ENCODE measurements at places on chromosomes 1 and 21.

DNA sequence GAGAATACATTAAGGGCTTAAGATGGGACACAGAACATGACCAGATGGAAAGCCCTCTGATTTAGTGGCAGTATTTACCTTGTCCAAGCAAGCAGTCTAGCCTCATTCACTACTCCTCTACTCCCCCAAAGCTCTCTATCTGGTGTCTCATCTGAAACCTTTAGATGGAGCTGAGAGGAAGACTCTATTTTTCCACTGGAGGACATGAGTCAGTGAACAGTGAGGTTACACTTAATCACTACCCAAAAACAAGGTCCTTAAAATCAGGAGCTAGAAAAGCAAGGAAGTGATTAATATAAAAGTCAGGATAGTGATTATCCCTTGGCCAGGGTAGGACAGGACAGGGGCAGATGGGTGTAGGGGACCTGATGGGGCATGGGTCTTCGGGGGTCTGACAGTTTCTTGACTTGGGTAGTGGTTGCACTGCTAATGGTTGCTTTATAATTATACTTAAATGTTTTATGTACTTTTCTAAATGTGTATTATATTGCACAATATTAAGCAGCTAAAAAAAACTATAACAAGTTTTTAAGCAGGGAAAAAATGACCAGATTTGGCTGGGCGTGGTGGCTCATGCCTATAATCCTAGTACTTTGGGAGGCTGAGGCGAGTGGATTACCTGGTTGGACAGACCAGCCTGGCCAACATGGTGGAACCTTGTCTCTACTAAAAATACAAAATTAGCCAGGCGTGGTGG is 3.0 kb downstream of the PTPN22 start:
- H3K4me3 ChIP-seq, result no peak overlapping the region
- peak overlapping the region; percentile 42 for H3K27ac ChIP-seq
- DNase-seq, result peak; percentile 33

GRCh38 chr1:247378334-247379073 is 37.5 kb upstream of the NLRP3 start:
- no peak overlapping the region for H3K27ac ChIP-seq
- no peak overlapping the region for H3K4me3 ChIP-seq
- no peaks in the 10 kb centered on the region for H3K36me3 ChIP-seq
- no peaks in the 10 kb centered on the region for H3K4me1 ChIP-seq
- H3K27me3 ChIP-seq, result no peaks in the 10 kb centered on the region
- no peak for DNase-seq

- H3K27me3 ChIP-seq, result no peaks in the 10 kb centered on the region
- H3K4me3 ChIP-seq, result no peak overlapping the region
- peaks cover 3% of the 10 kb centered on the region for H3K4me1 ChIP-seq
- DNase-seq, result no peak
These were observed 399.9 kb upstream of the ADAMTS5 start for GRCh38 chr21:27366646-27367235.

- H3K27me3 ChIP-seq, result peaks cover 9% of the 10 kb centered on the region
- no peaks in the 10 kb centered on the region for H3K36me3 ChIP-seq
- no peaks in the 10 kb centered on the region for H3K4me1 ChIP-seq
These were observed 46.0 kb upstream of the CNTN2 start for GRCh38 chr1:204996981-204997380.

GRCh38 chr1:51303315-51303714 is 27.0 kb downstream of the TTC39A start:
- no peaks in the 10 kb centered on the region for H3K36me3 ChIP-seq
- no peaks in the 10 kb centered on the region for H3K4me1 ChIP-seq
- no peak overlapping the region for H3K27ac ChIP-seq
- no peaks in the 10 kb centered on the region for H3K27me3 ChIP-seq

DNA sequence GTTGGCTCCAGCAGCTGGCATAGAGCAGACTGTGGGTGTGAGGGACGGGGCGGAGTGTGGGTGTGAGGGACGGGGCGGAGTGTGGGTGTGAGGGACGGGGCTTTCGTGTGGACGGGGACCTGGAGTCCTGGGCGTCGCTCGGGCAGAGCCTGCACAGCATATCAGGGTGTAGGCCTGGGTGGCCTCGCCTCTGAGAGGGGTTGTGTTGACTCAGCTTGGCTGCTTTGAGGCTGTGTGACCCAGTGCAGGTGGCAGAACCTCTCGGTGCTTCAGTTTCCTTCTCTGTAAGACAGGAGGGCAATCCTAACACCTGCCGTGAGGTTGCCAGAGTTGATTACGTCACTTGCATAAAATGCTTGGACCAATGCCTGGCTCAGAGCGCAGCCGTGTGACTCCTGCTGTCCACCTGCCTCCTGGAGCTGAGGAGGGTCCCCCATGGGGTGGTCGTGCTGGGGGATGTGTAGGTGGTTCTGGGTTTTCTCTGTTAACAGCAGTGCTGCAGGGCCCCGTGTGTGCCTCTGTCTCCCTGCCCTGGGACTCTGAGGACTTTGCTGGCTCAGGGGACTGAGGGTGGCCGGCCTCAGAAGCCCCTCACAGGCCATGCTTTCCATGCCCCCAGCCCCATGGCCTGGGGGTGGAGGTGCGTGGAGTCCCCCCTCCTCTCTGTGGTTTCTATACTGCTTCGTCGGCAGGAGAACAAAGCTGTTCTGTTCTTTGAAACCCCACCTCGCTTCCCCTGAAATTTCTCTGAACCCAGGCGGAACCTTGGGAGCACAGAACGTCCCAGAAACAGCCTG is 15.4 kb downstream of the PDXK start:
- H3K4me1 ChIP-seq, result peaks cover 14% of the 10 kb centered on the region
- H3K4me3 ChIP-seq, result no peak overlapping the region
- H3K27me3 ChIP-seq, result no peaks in the 10 kb centered on the region
- DNase-seq, result no peak
- peaks cover 39% of the 10 kb centered on the region for H3K36me3 ChIP-seq

DNA sequence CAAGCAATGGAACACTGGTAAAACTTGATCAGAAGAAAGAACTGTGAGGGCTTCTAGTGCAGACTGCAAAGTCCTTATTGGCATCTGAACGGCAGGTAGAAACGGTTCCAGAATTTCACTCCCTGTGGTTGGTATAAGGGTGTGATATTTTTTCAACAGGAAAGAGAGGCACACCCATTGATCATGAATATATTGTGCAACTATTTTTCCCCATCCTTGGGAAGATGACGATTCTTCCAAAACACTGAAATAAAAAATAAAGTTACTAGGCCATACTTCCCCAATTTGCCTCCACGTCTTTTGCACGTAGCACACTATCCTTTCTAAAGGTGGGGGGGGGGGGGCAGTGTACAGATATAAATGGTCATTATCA is 49.6 kb downstream of the TARBP1 start:
- H3K27ac ChIP-seq, result no peak overlapping the region
- no peaks in the 10 kb centered on the region for H3K4me1 ChIP-seq
- H3K4me3 ChIP-seq, result no peak overlapping the region
- DNase-seq, result no peak
- peaks cover 9% of the 10 kb centered on the region for H3K36me3 ChIP-seq
- no peaks in the 10 kb centered on the region for H3K27me3 ChIP-seq

- no peak for DNase-seq
- no peak overlapping the region for H3K4me3 ChIP-seq
- H3K27ac ChIP-seq, result no peak overlapping the region
- no peaks in the 10 kb centered on the region for H3K27me3 ChIP-seq
- no peaks in the 10 kb centered on the region for H3K4me1 ChIP-seq
These were observed 13.1 kb downstream of the CDC7 start for GRCh38 chr1:91513706-91514105.

GRCh38 chr1:236762410-236762809 is 32.7 kb upstream of the MTR start:
- no peak overlapping the region for H3K4me3 ChIP-seq
- H3K36me3 ChIP-seq, result no peaks in the 10 kb centered on the region
- DNase-seq, result no peak
- no peaks in the 10 kb centered on the region for H3K27me3 ChIP-seq
- H3K4me1 ChIP-seq, result no peaks in the 10 kb centered on the region

GRCh38 chr1:213523781-213524398 is 463.9 kb upstream of the PROX1 start:
- no peaks in the 10 kb centered on the region for H3K36me3 ChIP-seq
- H3K4me1 ChIP-seq, result no peaks in the 10 kb centered on the region
- H3K27ac ChIP-seq, result no peak overlapping the region
- no peak overlapping the region for H3K4me3 ChIP-seq

- no peaks in the 10 kb centered on the region for H3K27me3 ChIP-seq
- H3K27ac ChIP-seq, result no peak overlapping the region
- no peak overlapping the region for H3K4me3 ChIP-seq
These were observed 48.4 kb downstream of the CCN1 start for GRCh38 chr1:85628791-85629531.

DNA sequence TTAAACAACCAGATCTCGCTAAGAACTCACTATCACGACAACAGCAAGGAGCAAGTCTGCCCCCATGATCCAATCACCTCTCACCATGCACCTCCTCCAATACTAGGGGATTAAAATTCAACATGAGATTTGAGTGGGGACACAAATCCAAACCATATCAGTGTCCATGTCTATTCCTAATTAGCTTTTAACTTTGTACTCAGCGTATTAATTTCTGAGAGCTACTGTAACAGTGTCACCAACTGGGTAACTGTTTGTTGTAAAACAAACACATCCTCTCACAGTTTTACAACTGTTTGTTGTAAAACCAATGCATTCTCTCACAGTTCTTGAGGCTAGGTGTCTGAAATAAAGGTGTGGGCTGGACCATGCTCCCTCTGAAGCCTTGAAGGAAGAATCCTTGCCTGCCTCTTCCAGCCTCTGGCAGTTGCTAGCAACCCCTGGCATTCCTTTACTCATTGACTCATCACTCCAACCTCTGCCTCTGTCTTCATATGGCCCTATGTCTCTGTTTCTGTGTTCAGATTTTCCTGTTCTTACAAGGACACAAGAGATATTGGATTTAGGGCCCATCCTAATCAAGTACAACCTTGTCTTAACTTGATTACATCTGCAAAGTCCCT is 121.2 kb downstream of the LTN1 start:
- peaks cover 16% of the 10 kb centered on the region for H3K4me1 ChIP-seq
- no peak for DNase-seq
- H3K4me3 ChIP-seq, result no peak overlapping the region
- H3K27me3 ChIP-seq, result no peaks in the 10 kb centered on the region
- no peaks in the 10 kb centered on the region for H3K36me3 ChIP-seq

GRCh38 chr21:28927130-28927529 is 65.5 kb downstream of the LTN1 start:
- H3K36me3 ChIP-seq, result no peaks in the 10 kb centered on the region
- no peak overlapping the region for H3K27ac ChIP-seq
- H3K4me1 ChIP-seq, result no peaks in the 10 kb centered on the region

- H3K27ac ChIP-seq, result peak overlapping the region; percentile 28
- H3K27me3 ChIP-seq, result no peaks in the 10 kb centered on the region
- peaks cover 27% of the 10 kb centered on the region for H3K4me1 ChIP-seq
- no peaks in the 10 kb centered on the region for H3K36me3 ChIP-seq
These were observed 1.7 kb downstream of the SSX2IP start for GRCh38 chr1:84688463-84689061.

GRCh38 chr1:37890378-37891014 is 31.1 kb upstream of the MTF1 start:
- H3K4me1 ChIP-seq, result no peaks in the 10 kb centered on the region
- no peak for DNase-seq
- peaks cover 4% of the 10 kb centered on the region for H3K36me3 ChIP-seq
- H3K27me3 ChIP-seq, result no peaks in the 10 kb centered on the region
- H3K27ac ChIP-seq, result no peak overlapping the region
- H3K4me3 ChIP-seq, result no peak overlapping the region

DNA sequence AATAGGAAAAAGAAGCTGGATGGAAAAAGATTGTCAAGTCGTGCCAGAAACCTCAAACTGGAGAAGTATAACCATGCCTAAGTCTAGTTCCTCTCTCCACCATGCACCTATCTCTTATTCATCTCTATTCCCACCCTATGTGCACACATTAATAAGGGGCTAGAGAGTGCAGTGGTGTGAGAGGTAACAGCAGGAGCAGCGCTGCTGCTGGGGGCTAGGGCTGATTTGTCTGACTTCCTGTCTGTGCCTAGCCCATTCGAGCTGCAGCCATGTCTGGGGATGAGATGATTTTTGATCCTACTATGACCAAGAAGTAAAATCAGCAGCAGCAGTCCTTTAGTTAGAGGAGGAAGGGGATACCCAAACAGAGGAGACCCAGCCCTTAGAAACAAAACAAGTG is 43.0 kb downstream of the TRIM33 start:
- H3K36me3 ChIP-seq, result no peaks in the 10 kb centered on the region
- H3K4me3 ChIP-seq, result no peak overlapping the region
- H3K27ac ChIP-seq, result no peak overlapping the region
- peaks cover 16% of the 10 kb centered on the region for H3K4me1 ChIP-seq

GRCh38 chr21:33241846-33242245 is 12.1 kb downstream of the IFNAR2 start:
- peaks cover 11% of the 10 kb centered on the region for H3K4me1 ChIP-seq
- H3K27ac ChIP-seq, result no peak overlapping the region
- no peaks in the 10 kb centered on the region for H3K36me3 ChIP-seq

GRCh38 chr1:229058729-229059128 is 212.2 kb upstream of the RAB4A start:
- H3K27ac ChIP-seq, result no peak overlapping the region
- no peak overlapping the region for H3K4me3 ChIP-seq
- no peak for DNase-seq
- H3K4me1 ChIP-seq, result no peaks in the 10 kb centered on the region
- no peaks in the 10 kb centered on the region for H3K36me3 ChIP-seq

GRCh38 chr1:205285381-205286101 is 36.0 kb downstream of the NUAK2 start:
- peaks cover 61% of the 10 kb centered on the region for H3K4me1 ChIP-seq
- H3K4me3 ChIP-seq, result no peak overlapping the region
- peak overlapping the region; percentile 62 for H3K27ac ChIP-seq
- H3K36me3 ChIP-seq, result no peaks in the 10 kb centered on the region

Measured in keratinocyte (primary cell).